ENCODE measurements at places on chromosomes 6 and 20. TPM values are rescaled to one million over a fixed set of nuclear protein-coding genes. Genes with fewer than 3 reads are reported as not detected.

Gene ADAM33
- total RNA-seq, result not detected

DNA sequence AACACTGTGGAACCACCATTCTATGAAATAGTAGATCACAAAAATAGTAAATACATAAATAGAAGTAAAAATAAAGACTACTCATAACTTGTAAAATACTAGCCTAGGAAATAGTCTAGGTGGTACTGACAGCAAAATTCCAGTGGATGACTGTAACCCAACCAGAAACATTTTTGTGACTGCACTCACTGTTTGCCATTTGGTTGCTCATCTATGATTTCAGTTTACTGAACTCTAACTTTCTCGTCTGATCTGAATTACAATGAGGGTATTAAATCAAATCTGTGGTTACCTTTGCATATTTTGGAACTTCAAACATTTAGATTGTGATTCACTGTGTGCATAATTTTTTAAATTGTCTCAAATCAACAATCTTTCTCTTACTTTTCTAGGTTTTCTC, 151.1 kb downstream of the KHDC1L start:
- DNase-seq, result no peak

Gene OOEP
- not detected for total RNA-seq

Gene MPIG6B
- not detected for total RNA-seq

Gene KIF25
- not detected for total RNA-seq

DNA sequence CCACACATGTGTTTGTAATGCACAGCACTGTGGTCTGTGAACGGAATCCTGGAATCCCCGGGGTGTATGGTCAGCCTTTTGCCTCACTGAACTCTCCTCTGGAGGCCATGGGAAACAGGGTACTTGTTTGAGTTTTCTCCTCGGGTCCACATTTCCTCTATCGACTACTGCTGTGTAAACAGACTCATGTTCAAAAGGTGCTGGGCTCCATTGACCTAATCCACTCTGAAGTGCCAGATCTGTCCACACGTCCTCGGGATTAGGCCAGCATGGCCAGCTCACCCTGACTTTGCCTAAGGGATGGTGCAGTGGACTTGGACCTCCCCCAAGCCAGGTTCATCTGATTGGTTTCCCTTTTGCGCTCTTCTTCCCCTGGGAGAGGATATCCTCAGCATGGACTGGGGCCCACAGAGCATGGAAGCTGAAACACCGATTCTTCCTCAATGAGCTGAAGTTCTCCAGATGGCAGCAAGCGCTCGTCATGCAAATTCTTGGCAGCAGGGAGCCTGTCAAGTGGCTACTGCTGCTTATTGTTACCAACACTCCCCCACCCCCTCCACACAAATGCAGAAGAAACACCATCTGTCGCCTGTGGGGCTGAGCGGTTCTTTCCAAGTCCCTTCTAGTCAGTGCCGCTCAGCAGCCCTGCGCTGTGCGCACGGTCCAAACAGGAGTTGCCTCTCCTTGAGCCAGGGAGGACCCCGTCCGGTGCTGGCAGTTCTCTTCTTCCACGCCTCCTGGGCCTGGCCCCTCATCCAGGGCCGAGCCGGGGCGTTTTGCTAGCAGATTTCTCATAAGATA, 292.6 kb upstream of the MARCKS start:
- DNase-seq, result no peak

DNA sequence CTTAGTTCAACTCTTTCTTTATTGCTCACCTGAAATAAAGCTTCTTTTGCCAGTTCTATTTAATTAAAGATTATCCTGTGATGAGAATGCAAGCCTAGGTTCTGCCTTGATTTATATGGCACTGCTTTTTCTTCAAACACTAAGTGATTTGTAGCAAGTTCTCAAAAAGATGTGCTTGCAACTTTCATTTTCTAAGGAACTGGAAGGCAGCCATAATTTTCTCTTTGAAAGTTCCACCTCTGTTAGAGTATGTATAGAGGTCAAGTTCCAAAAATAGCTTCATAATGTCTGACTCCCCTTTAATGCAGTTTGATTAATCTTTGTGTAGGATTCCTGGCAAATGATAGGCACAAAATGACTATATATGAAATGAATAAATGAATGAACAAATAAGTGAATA, 528.3 kb upstream of the FLRT3 start:
- DNase-seq, result no peak

Gene ATP9A
- 0.04 TPM for total RNA-seq

DNA sequence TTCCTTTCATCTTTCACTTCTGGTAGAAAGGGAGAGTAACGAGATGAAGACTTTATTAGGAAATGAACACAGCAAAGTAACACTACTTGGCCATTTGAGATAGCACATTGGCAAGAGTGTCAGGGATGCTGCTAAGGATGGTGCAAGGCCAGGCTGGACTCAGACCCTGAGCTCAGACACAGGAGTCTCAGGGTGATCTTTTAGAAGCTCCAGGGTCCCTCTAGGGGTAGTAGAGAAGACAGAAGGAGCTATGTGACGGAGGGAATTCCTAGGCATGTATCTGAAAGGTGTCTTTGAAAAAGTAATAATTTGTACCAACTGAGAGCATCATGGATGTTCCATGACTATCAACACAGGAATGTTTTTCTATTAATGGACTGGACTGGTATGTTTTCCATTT, 436.5 kb downstream of the DHX35 start:
- peak; percentile 76 for DNase-seq

Data from Karpas-422 (cell line).